ENCODE measurements at places on chromosomes 13 and 19.

DNA sequence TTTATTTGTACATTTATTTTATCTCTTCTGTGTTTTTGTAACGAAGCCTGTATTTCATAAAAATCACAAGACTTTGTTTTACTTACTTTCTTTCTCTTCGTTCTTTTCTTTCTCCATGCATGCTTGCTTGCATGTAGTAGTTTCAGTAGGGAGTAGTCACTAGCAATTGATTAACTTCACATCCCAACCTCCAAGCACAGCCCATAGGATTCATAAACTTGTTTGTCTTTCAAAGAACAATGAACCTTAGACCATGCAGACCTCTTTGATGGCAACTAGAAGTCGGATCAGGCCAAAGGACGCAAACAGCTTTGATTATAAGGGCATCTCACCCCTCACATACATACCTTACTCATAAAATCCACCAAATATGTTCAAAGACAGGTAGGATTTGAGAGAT lies 3.1 kb upstream of the PRR20A start:
- no peak for DNase-seq

GRCh38 chr13:92745258-92745657 lies 481.3 kb upstream of the GPC6 start:
- DNase-seq = no peak

- DNase-seq = no peak
These were observed 99.2 kb downstream of the GNG7 start for GRCh38 chr19:2603334-2603733.

- DNase-seq = no peak
These were observed 768 bp upstream of the HS6ST3 start for GRCh38 chr13:96089139-96089538.

DNA sequence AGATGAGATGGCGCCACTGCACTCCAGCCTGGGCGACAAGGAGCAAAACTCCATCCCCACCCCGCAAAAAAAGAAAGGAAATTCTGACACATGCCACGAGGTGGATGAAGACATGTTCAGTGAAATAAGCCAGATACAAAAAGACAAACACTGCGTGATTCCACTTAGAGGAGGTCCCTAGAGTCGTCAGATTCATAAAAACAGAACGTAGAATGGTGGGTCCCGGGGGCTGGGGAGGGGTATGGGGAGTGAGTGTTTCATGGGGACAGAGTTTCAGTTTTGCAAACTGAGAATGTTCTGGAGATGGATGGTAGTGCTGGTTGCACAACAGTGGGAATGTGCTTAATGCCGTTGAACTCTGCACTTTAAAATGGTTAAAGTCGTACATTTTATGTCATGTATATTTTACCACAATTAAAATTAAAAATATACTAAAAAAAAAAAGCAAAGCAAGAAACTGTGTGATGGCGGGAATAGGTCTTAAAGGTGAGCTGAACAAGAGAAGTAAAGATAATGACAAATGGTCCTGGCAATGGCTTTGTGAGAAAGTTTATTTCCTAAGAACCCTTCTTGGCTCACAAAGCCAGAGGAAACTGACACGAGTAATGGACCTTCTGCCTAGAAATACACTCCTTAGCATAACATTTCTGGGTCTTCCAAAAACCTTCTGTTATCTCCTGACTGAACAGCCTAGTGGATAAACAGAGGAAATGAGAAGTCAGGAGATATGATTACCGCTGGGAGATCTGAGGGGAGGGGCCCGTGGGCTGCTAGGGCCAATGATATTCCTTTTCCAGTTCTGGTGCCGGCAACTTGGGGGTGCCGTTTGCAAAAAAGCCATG lies 4.2 kb upstream of the SPC24 start:
- DNase-seq = no peak

- peak; percentile 38 for DNase-seq
These were observed 427 bp downstream of the ZNF160 start for GRCh38 chr19:53102756-53103233.

DNA sequence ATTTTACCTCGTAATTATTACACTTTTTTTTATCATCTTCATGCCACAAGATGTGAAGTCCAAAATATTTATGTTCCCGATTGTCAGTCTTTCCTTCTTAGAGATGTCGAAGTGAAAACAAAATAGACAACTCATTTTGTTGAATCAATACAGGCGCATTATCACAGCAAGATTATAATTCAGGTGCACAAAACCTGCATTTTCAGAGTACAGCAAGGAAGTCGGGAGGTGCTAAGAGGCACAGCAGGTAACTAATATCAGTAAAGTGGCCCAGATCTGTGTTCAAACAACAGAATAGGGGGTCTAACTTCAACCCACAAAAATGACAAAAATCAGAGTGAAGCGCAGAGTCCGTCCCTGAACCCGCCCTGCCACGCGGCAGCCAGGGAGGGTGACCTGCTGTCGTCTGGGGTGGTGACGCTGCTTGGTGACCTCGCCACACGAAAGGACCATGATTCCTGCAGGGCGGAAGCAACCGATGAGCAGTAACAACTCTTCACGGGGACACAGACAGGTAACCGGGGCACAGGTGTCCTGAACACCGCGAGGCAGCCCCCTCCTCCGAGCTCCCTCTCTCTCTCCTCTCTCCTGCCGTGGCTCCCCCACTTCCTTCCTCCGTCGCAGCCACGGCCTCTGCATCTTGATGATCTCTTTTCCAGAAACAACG lies 50.9 kb upstream of the SPACA7 start:
- DNase-seq = peak; percentile 5

- no peak for DNase-seq
These were observed 11.5 kb downstream of the FFAR2 start for GRCh38 chr19:35459414-35460082.

DNA sequence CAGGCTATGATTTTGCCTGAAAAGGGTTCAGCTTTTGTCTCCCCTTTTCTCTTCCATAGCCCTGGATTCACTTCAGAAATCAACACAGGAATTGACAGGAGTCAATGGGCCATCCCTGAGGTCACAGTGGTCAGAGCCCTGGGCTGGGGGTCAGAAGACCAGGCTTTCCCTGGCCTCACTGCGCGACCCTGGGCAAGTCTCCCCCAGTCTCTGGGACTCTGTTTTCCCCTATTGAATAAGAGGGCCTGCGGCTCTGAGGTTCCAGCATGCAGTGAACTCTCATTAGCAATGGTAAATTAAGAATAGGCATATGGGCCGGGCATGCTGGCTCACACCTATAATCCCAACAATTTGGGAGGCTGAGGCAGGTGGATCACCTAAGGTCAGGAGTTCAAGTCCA lies 30.7 kb upstream of the VSTM2B start:
- DNase-seq = no peak

- DNase-seq = no peak
These were observed 74.6 kb downstream of the GNG7 start for GRCh38 chr19:2627855-2628254.

DNA sequence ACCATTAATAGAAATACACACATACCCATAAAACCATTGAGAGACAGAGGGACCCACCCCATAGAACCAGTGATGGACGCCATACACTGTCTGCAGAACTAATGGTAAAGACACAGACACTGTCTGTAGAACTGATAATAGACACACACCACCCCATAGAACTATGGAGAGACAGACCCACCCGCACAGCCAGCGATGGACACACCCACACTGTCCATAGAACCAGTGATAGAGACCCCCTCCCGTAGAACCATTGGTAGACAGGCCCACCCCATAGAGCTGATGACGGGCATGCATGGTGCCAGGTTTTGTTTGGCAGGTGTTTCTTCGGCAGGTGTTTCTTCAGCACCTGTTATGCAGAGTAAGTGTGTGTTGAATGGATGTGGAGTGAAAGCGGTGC lies 88.3 kb upstream of the TEX29 start:
- DNase-seq = no peak

DNA sequence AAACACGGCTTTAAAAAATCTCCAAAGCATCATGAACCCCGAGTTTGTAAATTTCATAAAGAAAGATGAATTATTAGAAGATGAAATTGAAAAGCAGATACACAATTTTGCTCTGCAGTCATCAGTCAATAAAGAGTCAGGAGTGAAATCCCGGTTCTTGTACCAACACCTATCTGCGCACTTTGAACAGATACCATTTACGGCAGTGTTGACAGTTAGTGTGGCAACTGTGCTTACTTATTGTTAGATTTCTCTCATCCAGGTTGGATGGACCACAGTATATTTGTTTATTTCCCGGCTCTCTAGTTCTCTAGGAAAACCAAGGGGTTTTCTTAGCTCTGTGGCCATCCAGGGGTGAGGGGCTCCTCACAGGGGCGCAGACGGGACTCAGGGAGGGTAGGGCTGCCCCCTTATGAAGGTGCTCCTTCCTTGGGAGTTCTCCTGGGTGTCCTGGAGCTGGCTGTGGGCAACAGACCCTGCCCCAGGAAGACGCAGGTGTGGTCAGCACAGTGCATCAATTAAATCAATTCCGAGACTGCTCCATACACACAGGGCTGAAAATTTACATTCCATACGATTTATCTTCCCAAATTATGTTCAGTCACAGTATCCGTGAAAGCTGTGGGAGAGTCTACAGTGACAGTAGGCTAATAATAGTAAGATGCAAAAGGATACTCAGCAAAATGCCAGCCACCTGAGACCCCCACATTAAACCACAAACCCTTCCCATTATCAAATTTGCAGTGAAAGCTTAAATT lies 107.0 kb upstream of the C1QTNF9B start:
- DNase-seq = no peak

- peak; percentile 32 for DNase-seq
These were observed 655 bp downstream of the DENND1C start for GRCh38 chr19:6480848-6481415.
